ENCODE measurements at places on chromosomes 13 and 19. TPM values are rescaled to one million over a fixed set of nuclear protein-coding genes. Genes with fewer than 3 reads are reported as not detected.

Gene ZNF320
- total RNA-seq = 6.3 TPM

Gene PRMT1
- 362 TPM for total RNA-seq

Gene BEST2
- total RNA-seq = not detected

Gene TNFSF9
- 1.0 TPM for total RNA-seq

Gene ZNF738
- total RNA-seq = 15.7 TPM

Gene NKPD1
- not detected for total RNA-seq

Gene DHDH
- not detected for total RNA-seq

Gene FLT3
- 0.52 TPM for total RNA-seq

Gene GPX4
- total RNA-seq = 139 TPM

Gene TMEM38A
- total RNA-seq = 129 TPM

Gene NLRP9
- total RNA-seq = not detected

Gene ZNF616
- total RNA-seq = 6.8 TPM

Gene CNN1
- 28.7 TPM for total RNA-seq

Gene DCLK1
- 92.9 TPM for total RNA-seq

Gene ONECUT3
- not detected for total RNA-seq

Gene ZNF208
- total RNA-seq = 1.0 TPM

All from skeletal muscle tissue (tissue), 5 donors.